ENCODE measurements at places on chromosomes 7 and 10.

DNA sequence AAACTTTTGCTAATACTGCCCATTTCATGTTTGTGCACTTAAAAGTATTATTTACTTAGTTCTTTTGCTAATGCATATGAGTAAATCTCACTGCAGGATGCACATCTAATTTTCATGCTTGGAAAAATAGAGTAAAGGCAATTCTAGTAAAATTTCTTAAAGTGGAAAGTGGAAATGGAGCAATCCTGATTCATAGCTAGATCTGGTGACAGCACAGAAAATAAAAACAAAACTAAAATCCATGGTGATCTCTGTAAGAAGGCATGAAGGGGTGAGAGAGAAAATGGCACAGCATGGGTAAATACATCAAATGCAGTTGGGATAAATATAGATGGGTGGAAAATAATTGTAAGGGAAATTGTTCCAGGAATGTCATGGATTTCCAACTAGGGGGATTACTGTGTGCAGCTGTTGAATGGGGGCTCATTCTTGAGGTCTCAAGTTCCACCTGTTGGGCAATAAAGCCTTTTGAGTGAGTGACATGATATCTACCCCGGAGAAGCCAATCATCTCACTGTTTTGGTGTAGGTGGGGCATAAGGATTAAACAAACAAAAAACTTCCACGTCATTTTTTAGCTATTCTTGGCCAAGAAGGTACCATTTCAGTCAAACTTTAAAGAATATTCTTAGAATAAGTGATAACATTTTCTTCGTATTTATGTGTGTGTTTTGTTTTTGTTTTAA lies 1.7 kb upstream of the MCU start:
- no peak for DNase-seq

GRCh38 chr10:7260412-7260900 lies 150.4 kb downstream of the SFMBT2 start:
- DNase-seq: peak; percentile 3

DNA sequence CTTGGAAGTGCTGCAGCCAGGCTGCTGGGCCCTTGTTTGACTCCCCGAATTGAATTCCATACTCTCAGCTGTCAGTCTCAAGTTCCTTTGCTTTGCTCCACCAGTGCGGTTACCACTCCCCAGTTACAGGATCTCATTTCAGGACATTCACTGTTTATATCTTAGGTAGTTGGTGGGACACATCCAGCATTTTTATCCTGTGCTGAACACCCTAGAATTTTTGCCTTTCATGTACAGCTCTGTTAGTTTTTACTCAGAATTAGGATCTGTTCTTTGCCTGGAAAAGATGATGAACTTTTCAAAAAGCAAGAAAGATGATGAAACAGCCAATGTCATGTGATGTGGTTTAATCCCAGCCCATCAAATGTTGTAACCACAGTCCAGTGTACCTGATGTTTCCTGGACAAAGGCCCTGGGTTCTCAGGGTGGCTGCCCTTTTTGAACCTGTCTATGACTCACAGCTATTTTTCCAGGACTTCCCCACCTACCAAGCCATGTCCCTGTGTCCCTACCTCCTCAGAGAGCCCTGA lies 149.7 kb downstream of the NOC3L start:
- DNase-seq: no peak

- DNase-seq: no peak
Observed at GRCh38 chr10:8075282-8076260, 21.1 kb downstream of the GATA3 start.

GRCh38 chr10:73218431-73219191 lies 28.4 kb downstream of the DNAJC9 start:
- DNase-seq: no peak

DNA sequence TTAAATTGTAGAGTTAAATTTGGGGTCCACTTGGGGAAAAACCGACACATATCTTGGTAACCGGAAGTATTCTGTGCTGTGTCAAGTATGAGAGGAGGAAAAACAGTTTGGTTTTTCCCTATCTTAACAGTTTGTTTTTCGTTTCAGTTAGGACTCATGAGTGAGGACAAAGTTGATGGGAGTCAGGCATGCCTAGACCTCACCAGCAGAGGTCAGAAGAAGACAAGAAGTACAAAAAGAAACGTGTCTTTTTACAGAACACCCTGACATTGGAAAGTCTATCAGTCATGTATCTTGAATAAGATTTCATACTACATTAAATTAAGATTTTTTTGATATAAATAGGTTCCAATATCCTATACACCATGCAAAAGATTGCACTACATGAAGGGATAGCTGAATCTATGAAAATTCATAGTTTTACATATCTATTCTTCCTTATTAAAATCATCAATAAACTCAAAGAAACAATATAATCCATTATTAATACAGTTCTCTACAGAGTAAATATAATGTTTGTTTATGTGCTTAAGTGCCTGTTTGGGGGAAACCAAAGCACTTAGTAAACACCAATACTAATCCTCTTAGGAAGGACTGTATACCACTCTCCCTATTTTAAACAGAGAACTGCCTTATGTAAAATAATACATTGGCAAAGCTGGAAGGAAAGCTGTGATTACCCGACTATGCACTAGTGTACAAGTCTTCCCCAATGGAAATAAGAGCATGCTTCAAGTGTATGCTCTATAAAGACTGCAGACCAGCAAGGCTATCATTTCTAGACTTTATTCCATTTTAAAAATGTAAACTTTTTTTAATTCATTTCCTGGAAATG lies 95.6 kb downstream of the USP6NL start:
- no peak for DNase-seq

DNA sequence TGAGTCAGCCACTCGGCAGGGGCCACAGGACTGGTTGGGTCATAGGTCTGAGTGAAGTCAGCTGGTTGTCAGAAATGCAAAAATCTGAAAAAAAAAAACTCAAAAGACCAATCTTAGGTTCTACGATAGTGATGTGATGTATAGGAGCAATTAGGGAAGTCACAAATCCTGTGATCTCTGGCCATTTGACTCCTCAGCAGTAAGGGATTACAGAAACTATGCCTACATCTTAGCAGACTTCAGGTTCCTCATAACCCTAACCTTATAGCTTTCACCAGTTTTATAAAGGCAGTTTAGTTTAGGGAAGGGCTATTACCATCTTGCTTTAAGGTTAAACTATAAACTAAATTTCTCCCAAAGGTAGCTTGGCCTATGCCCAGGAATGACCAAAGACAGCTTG lies 163.1 kb upstream of the HGF start:
- no peak for DNase-seq

DNA sequence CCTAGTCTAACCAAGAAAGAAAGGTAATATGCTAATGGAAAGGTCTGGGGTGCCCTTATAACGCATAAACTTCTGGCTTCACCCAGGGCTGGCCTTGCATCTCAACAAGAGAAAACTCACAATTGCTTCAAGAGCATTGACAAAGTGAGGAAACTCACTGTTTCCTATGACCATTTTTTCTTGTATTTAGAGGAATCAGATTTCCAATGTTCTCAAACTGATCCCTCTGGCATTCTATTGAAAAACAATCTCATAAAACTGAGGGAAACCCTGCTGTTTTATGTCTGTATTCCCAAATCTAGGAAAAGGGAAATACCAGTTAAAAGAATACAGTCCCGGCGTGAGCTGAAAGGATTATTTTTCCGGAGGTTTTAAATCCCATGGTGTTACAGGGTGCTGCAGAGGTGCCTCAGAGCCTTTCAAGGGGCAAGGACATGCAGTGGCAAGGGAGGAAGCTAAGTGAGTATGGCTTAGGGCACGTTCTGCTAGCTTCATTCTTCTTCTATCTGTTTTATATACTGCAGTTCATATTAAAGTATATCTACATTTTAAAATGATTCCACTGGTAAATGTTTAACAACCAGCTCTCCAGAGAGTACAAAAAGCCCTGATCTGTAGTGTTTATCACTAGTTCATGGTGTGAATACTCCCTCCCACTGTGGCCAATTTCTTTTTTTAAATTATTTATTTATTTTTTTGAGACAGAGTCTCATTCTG lies 68.7 kb downstream of the CAV1 start:
- no peak for DNase-seq

DNA sequence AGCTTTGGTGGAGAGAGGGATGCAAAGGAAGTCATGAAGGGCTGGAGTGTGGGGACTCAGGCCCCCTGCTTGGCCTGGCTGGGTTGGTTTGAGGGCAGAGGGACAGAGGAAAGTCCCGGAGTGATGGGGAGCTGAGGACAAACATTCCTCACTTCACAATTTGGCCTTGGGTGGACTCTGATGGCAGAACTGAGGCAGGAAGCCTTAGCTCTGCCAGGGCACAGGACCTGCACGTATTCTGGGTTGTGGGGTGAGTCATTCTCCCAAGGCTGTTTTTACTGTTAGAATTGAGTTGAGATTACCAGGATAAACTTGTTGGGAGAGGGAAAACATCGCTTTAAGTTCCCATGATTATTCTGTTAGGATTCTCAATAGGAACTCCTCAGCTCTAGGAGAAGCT lies 2.6 kb downstream of the GOLGA7B start:
- DNase-seq: no peak

- DNase-seq: no peak
Observed at GRCh38 chr7:73642834-73643233, 18.5 kb upstream of the MLXIPL start.
